ENCODE measurements at places on chromosomes 7 and 10.

GRCh38 chr7:19728716-19729115, 19.9 kb upstream of the POLR1F start:
- no peak for DNase-seq

- no peak for DNase-seq
Observed at GRCh38 chr7:98323597-98324322, 42.3 kb downstream of the BRI3 start.

DNA sequence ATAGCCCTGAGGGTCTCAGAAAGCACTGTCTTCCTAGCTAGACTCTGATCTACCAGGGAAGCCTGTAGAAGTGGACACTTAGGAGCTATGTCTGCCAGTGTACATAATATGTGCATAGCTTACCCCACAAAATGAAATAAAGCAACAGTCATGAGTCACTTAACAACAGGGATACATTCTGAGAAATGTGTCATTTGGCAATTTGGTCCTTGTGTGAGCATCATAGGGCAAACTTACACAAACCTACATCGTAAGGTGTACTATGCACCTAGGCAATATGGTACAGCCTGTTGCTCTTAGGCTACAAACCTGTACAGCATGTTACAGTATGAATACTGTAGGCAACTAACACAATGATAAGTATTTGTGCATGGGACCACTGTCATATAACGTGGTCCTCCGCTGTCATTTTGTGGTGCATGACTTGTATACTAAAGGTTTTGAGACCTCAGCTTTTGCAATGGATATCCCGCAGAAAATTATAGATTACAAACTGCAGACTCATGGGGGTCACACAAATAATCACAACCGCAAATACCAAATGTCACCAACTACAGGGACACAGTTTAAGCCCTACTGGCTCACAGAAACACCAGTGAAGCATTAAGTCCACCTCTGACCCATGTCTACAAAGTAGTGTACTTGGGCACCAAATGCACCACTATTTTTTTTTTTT, 1.7 kb downstream of the URGCP start:
- no peak for DNase-seq

GRCh38 chr10:127125331-127125730, 71.1 kb downstream of the INSYN2A start:
- no peak for DNase-seq

- no peak for DNase-seq
Observed at GRCh38 chr7:99014113-99014985, 129.6 kb downstream of the SMURF1 start.

DNA sequence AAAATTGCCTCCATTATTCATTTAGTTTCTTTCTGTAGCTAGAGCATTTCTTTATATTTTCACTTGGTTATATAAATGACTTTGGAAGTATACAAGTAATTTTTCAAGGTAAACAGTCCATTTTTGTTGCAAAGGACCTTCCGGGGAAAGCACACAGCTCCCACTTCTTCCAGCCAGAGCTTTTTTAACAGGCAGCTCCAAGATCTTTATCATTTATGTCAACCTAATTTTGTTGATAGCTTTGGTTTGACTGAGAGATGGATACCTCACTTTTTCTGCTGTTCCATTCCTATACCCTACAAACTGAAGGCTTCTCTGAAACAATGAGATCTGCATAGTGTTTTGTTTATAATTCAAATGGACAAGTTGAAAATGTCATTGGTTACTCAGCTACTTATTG, 49.3 kb upstream of the RAB11FIP2 start:
- DNase-seq: no peak

DNA sequence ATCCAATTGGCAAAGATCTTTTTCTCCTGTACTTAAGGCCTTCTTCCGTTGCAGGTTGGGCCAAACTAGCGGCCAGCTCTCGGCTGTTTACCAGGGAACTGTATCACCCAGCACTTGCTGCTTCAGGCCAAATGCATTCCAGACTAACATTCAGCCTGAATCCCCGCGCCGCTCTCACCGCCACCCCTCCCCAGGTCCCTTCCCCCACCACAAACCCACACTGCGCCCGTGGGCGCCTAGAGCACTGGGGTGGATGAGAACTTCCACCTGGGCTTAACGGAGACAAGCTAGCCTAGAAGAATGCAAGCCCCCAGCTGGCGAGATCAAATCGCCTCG, 676 bp downstream of the TCAF1 start:
- no peak for DNase-seq

DNA sequence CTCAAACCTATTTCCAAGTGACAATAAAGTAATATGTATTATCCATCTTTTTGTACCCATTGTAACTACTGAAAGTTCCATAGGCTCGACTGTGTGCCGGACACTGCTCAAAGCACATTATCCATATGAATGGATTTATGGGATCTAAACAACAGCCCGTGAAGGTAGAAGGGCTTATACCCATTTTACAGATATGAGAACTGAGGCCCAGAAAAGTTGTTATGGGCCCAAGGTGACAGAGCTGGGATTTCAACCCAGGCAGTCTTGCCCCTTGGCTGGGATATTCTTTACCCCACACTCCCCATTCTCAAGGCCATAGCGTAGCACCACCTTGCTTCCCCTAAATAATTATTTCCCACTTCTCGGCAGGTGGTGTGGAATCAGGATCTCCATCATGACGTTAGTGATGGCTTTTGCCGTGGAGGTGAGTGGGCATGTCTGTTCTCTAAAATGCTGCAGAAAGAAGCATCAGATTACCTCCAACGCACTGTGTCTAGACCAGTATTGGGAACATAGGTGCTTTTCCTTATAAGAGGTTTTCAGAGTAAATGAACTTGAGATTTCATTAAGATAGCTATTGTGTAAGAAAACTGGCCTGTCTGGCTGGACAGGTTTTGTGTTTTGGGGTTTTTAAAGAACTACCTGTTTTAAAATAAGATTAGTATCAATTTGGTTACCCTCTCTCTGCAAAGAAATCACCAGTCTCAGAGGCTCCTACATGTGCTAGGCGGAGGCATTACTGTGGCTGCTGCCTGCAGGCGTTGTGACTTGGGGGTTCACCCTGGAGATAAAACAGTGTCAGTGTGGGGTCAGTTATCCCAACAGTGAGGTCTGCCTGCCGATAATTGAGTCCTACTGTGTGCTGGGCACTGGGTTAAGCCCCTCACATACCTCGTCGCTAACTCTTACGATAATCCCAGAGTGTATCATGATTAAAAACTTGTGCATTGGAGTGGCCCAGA, 85.1 kb upstream of the SDK1 start:
- DNase-seq: no peak

GRCh38 chr10:108597031-108597430, 1326.3 kb downstream of the XPNPEP1 start:
- DNase-seq: no peak

DNA sequence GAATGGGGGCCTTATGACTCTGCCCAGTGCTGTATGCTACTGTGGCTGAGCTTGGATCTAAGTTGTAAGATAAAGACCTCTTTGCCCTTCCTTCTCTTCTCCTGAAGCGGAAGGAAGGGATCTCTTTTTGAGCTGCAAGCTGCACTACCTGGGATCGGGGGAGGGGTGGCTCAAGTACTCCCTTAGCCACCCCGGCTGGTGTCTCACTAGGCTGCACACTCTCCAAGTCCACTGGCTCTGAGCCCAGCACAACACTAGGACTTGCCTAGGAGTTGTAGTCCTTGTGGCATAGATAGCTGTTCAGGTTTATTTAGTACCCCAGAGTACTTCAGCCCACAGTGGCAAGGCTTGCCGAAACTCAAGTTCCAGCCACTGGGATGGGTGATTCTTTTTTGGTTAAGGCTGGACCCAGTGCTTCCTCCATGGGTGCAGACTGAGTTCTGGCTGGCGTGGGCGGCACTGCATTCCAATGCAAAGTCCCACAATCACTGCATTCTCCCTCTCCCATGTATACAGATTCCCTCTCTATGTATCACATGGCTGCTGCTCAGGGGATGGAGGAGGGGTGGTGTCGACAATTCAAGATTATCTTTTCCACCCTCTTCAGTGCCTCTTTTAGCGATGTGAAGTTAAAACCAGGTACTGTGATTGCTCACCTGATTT, 76.2 kb upstream of the SLC25A13 start:
- no peak for DNase-seq

DNA sequence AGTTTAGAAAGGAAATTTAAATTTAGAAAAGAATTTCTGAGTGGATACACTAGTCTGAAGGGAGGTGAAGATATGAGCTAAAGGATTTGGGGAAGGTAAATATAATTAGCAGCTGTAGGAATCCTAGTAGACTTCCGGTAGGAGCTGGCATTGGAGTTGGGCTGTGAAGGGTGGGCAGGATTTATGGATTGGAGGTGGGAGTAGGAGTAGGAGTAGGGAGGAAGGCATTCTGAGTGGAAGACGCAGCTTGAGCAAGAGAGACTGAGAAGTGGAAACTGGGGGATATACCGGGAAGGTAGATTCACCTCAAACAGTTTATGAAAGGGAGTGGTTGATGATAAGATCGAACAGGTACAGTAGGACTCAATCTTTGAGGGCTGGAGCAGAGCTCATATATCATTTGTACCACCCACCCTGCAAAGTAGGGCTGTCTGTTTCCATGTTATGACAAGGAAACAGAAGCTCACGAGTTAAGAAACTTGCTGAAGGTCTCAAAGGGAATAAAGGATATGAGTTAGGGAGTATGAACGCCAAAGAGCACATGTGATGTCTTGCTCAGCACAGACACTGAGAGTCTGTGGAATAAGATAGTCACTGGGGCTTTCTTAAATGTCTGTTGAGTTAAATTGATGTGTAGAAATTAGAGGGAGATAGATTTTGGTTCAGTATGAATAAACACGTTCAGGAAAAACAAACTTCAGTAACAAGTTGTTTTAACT, 81.6 kb downstream of the RPS24 start:
- no peak for DNase-seq

DNA sequence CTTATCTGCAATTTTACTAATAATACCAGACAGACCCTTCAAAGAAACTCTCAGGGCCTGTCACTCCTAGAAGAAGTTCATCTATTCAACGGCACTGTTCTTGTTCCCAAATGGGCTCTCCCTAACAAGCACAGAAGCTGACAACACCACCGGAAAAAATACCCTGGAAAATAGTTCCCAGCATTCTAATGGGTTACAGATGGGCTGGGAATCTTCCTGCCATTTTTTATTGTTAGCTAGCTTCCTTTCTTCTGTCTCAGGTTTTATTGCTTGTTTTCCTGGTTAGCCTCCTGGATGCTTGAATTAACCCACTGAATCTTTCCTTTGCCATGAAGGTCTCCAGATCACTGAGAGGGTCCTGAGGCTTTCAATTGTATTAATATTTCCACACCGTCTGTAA, 689.8 kb upstream of the NRP1 start:
- no peak for DNase-seq

DNA sequence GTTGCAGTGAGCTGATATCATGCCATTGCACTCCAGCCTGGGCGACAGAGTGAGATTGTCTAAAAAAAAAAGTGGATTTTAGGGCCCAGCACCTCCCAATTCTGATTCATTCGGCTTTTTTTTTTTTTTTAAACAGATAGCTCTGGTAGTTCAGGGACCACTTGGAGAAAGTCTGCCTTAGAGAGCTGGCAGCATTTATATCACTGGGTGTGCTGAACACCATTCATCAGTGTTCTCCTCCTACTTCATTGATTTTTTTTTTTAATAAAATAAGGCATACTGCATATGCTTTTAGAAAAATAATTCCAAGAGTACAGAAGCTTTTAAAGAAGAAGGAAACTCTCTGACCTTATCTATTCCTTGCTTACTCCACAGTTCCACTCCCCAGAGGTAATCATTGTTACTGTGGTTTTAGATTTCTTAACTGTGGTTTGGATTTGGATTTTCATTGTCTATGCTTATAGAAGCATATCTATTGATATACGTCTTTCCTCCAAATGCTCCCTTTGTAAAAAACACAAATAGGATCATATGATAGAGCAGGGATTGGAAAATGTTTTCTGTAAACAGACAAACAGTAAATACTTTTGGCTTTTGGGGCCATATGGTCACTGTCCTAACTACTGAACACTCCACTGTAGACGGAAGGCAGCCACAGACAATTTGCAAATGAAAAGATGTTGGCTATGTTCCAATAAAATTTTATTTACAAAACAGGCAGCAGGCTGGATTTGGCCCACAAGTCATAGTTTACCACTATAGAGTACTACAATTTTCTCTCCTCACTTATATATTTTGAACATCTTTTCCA, 21.1 kb upstream of the SAR1A start:
- DNase-seq: no peak

DNA sequence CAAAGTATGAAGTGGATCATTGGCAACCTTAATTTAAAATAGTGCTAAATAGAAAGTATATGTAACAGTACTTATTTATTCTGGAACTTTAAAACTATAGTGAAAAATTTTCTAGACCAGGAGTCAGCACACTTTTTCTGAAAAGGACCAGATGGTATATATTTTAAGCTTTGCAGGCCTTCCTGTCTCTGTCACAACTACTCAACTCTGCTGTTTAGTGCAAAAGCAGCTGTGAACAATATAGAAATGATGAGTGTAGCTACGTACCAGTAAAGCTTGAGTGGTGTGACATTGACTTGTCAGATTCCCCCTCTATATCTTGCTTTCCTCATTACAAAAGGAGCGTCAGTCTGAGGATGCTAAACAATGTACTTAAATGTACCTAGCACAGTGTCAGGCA, 88.1 kb upstream of the IGFBP3 start:
- no peak for DNase-seq

DNA sequence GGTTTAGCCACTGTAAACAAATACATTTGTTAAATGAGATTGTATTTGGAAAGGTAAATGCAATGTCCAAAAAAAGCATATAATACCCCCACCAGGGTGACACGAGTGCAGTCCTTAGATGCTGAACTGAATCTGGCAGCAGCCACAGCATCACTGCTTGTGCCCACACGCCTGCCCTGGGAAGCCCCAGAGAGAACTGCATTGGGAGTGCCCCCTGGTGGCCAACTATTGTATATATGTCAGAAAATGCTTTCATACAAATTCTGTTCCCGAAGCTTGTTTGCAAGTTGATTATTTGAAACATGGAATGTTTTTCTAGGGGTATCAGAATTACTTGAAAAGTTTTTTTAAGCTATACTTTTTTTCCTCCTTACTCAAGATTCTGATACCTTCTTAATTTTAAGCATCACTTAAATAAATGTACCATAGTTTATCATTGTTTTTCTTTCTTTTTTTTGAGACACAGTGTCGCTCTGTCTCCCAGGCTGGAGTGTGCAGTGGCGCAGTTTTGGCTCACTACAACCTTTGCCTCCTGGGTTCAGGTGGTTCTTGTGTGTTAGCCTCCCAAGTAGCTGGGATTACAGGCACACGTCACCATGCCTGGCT, 50.1 kb downstream of the LANCL2 start:
- DNase-seq: peak; percentile 63

GRCh38 chr7:84304407-84304806, 109.8 kb upstream of the SEMA3A start:
- DNase-seq: no peak
